ENCODE measurements at places on chromosomes 5 and 9. TPM values are rescaled to one million over a fixed set of nuclear protein-coding genes. Genes with fewer than 3 reads are reported as not detected.

DNA sequence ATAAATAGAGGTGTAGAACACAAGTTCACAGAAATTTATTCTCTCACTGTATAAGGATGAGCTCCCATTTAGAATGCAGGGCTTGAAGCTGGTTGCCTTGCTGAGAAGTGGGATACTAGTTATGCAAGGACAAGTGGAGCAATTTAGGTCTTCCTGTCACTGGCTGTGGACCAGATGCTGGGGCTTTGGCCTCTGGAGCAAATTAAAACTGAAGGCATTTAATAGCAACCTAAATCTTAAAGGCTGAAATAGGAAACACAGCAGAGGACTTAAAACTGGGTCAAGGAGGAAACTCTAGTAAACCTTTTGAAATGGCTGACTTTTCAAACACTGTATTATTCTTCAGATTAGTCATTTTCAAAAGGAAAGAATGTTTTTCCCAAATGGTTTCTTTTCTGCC is 319.4 kb downstream of the RAB3C start:
- H3K27me3 ChIP-seq = no peaks in the 10 kb centered on the region
- H3K4me3 ChIP-seq = no peak overlapping the region
- H3K36me3 ChIP-seq = peaks cover 1% of the 10 kb centered on the region
- H3K4me1 ChIP-seq = peaks cover 6% of the 10 kb centered on the region
- DNase-seq = no peak

DNA sequence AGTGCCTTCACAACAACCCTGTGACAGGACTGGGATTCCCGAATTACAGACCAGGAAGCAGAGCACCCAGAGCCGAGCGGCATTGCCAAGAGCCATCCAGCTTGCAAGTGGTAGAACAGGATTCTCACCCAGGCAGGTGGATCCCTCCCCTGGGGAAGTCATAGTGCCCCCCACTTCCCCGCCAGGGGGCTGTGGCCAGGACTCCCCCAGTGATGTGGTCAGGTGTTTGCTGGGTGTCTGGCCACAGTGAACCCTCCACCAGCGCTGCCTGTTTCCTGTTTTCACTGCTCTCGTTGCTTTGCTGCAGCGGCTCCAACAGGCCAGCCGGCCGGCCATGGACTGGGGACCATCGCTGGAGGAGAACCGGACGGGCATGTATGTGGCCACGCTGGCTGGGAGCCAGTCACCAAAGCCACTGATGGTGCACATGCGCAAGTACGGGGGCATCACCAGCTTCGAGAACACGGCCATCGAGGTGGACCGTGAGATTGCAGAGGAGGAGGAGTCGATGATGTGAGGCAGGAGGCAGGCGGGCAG is 19.3 kb downstream of the SLC6A7 start:
- no peaks in the 10 kb centered on the region for H3K36me3 ChIP-seq
- H3K27ac ChIP-seq = no peak overlapping the region
- peaks cover 14% of the 10 kb centered on the region for H3K4me1 ChIP-seq

DNA sequence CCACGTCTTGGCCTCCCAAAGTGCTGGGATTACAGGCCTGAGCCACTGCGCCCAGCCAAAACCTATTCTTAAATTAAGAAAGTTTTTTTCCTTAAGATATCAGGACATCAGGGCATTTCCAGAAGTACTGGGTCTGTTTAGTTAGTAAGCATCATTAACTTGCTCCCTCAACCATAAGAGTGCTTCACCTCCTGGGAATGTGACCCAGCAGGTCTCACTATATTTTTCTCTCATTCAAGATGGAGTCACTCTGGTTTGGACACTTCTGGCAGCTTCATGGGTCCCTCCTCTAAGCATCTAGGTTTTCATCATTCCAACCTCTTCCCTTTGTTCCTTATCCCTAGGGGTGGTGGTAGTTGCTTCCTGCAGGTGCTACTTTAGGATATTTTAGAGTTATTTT is 10.3 kb upstream of the BRD3OS start:
- no peak overlapping the region for H3K27ac ChIP-seq
- H3K4me3 ChIP-seq = no peak overlapping the region
- H3K36me3 ChIP-seq = peaks cover 11% of the 10 kb centered on the region
- H3K4me1 ChIP-seq = no peaks in the 10 kb centered on the region
- H3K27me3 ChIP-seq = no peaks in the 10 kb centered on the region

ANKRD18A gene
- total RNA-seq = 0.36 TPM

- H3K27ac ChIP-seq = no peak overlapping the region
- H3K27me3 ChIP-seq = peaks cover 58% of the 10 kb centered on the region
- H3K4me1 ChIP-seq = no peaks in the 10 kb centered on the region
- H3K36me3 ChIP-seq = no peaks in the 10 kb centered on the region
These were observed 4.0 kb downstream of the GFI1B start for GRCh38 chr9:132982458-132982857.

DNA sequence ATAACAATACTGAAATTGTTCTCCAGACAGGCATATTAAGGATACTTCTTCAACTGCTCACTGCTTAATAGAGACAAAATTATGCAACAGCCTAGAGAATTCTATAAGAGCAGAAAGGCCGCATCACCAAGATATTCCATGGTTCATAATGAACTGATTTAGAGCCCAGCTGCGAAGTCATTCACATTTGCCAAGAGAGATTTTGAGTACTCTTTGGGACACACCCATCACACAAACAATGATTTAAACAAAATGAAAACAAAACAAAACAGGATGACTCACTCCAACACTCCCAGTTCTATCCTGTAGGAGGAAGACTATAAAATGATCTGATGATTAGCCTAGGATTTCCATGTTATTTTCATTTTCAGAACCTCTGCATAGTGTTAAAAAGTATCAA is 145.7 kb upstream of the GNA14 start:
- H3K27me3 ChIP-seq = no peaks in the 10 kb centered on the region
- no peak overlapping the region for H3K27ac ChIP-seq
- H3K36me3 ChIP-seq = peaks cover 15% of the 10 kb centered on the region
- DNase-seq = no peak
- H3K4me1 ChIP-seq = no peaks in the 10 kb centered on the region
- no peak overlapping the region for H3K4me3 ChIP-seq

CD74 gene
- total RNA-seq = 16.1 TPM

DNA sequence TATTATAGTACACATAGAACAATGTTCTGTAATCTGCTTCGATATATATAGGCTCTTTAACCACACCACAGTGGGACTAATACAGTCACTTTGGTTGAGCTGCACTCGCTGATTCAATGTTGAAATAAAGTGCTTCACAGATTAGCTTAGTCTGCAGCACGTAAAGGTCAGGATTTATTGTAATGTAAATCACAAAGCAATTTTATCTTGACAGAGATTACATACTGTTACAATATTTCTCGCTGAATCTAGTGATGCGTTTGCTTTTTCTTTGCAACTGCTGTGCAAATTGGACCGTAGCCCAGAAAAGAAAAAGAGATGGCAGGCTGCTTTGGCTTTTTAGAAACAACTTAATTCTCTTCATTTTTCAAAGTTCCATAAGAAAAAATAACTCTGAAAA is 52.9 kb downstream of the CETN3 start:
- H3K27ac ChIP-seq = no peak overlapping the region
- peaks cover 13% of the 10 kb centered on the region for H3K4me1 ChIP-seq
- H3K27me3 ChIP-seq = peaks cover 51% of the 10 kb centered on the region
- no peaks in the 10 kb centered on the region for H3K36me3 ChIP-seq
- DNase-seq = no peak

- no peaks in the 10 kb centered on the region for H3K36me3 ChIP-seq
- peaks cover 5% of the 10 kb centered on the region for H3K27me3 ChIP-seq
- no peak for DNase-seq
- H3K4me3 ChIP-seq = peak overlapping the region; percentile 47
- H3K27ac ChIP-seq = no peak overlapping the region
- H3K4me1 ChIP-seq = peaks cover 17% of the 10 kb centered on the region
These were observed 32.5 kb downstream of the FAM240B start for GRCh38 chr9:38687389-38687842.

DNA sequence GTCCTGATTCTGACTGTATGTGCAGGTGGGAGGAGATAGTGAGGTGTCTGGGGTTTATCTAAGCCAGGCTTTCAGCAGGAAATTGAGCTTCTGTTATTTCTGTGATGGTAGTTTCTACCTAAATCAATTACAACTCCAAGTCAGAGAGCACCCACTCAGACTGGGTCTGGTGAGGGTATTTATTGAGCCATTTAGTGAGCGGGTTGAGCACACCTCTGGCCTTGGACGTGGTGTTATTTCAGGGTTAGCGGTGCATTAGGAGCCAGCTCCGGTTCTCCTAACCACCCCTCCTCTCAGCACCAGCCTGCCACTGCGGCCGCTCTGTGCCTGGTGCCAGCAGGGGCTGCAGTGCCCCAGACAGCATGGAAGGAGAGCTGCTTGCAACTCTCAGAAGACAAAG is 238.9 kb downstream of the CACNA1B start:
- H3K36me3 ChIP-seq = no peaks in the 10 kb centered on the region
- no peak for DNase-seq
- no peak overlapping the region for H3K27ac ChIP-seq

- H3K4me3 ChIP-seq = no peak overlapping the region
- DNase-seq = no peak
- H3K27me3 ChIP-seq = peaks cover 6% of the 10 kb centered on the region
These were observed 132.5 kb upstream of the CHD1 start for GRCh38 chr5:99061299-99061698.

- no peak for DNase-seq
- no peak overlapping the region for H3K4me3 ChIP-seq
- no peak overlapping the region for H3K27ac ChIP-seq
- H3K27me3 ChIP-seq = no peaks in the 10 kb centered on the region
These were observed 17.3 kb downstream of the ITGA1 start for GRCh38 chr5:52804981-52805380.

GRCh38 chr9:127154003-127154389 is 31.6 kb upstream of the ANGPTL2 start:
- no peak overlapping the region for H3K4me3 ChIP-seq
- H3K4me1 ChIP-seq = no peaks in the 10 kb centered on the region
- no peak overlapping the region for H3K27ac ChIP-seq
- no peaks in the 10 kb centered on the region for H3K36me3 ChIP-seq

DNA sequence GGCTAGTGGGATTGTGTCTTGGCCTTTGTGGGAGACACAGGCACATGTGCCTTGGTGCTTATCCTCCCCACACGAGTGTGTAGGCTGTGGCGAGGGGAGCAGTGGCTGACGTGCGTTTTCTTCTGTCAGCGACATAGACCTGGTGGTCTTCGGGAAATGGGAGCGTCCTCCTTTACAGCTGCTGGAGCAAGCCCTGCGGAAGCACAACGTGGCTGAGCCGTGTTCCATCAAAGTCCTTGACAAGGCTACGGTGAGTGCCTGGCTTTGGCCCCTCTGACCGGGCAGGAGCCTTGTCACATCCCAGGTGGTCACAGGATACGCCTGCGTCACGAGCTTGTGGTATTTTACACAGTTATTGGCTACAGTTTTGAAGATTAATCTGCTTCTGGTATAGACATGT is 26.4 kb downstream of the TENT4A start:
- no peaks in the 10 kb centered on the region for H3K27me3 ChIP-seq
- H3K27ac ChIP-seq = no peak overlapping the region
- H3K4me3 ChIP-seq = no peak overlapping the region
- H3K4me1 ChIP-seq = peaks cover 6% of the 10 kb centered on the region
- no peak for DNase-seq

DNA sequence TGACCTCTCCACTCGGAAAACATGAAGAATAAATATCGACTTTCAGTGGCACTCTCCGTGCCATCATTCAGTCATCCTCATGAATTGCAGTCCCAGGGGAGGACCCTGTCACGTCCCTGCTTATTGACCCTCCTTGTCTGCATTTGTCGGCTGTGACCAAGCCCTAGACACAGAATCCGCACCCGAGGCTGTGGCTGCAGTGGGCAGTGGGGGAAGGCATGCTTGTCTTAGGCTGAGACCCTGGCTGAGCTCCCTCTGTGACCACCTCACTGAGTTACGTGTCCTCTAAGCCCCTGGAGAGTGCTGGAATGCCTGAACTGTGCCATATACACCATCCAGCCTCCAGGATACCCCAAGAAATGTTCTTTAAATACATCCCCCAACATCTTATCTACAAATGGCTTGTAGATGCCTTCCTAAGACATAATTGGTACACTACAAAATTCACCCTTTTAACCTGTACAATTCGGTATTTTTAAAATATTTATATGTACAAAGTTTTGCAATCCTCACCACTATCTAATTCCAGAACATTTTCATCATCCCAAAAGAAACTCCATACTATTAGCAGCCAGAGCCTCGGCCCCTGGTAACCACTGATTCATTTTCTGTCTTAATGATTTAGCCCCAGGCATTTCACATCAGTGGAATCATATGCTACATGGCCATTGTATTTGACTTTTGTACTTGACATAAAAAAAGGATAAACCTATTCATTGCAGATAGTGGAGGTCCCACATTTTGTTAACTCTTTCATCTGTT is 80.8 kb upstream of the ICE1 start:
- DNase-seq = no peak
- H3K36me3 ChIP-seq = peaks cover 2% of the 10 kb centered on the region
- peak overlapping the region; percentile 28 for H3K27ac ChIP-seq
- no peak overlapping the region for H3K4me3 ChIP-seq

DNA sequence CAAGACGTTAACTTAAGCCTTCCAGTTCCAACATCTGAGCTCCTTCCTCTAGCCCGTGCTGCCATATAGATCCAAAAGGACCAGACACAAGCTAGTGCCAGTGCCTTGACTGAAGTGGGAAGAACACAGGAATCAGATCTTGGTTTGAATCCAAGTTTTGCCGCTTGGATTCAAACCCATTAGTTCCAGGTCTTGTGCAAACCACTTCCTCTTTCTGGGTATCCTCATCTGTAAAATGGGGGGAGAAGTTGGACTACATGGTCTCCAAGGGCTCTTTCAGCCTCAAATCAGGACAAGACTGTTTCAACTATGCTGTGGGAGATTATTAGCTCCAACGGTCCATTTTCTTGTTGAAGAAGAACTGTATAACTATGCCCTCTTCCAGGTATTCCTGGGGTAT is 32.6 kb downstream of the TTLL11 start:
- no peak overlapping the region for H3K4me3 ChIP-seq
- H3K36me3 ChIP-seq = no peaks in the 10 kb centered on the region
- H3K4me1 ChIP-seq = no peaks in the 10 kb centered on the region
- H3K27me3 ChIP-seq = peaks cover 8% of the 10 kb centered on the region

DNA sequence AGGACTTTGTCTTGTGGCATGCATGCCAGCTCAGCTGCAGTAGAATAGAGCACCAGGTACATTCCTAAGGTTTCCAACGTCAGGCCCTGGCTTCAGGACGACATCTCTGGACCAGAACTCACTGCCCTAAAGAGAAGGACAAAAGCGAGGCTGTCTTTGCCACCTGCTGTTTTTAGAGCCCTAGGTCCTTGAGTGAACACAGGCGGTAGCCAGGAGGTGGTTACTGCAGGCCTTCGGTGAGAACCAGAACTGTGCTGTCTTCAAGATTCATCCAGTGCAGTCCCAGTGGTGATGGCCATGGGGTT is 288.9 kb upstream of the CDH18 start:
- H3K27ac ChIP-seq = no peak overlapping the region
- H3K4me1 ChIP-seq = no peaks in the 10 kb centered on the region
- DNase-seq = no peak

DNA sequence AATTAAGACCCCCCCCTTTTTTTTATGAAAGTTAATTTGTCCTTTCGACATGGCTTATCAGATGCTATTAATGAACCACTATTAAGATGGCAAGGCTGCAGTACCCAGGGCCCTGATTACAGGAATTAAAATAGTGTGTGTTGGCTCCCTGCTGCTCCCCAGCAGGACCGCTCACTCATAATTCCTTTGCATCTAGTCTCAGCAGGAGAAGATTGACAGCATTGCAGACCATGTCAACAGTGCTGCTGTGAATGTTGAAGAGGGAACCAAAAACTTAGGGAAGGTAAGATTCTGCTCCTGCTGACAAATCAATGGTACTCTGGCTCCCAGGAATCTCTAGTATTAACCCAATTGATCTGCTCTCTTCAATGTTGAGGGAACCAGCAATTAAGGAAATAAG is 61.0 kb downstream of the STX17 start:
- H3K27ac ChIP-seq = no peak overlapping the region
- H3K4me3 ChIP-seq = no peak overlapping the region
- peaks cover 4% of the 10 kb centered on the region for H3K4me1 ChIP-seq
